Activated CD8-positive, alpha-beta memory T cell treated with anti-CD3 and anti-CD28 coated beads for 4 hours (primary cell): ENCODE measurements at places on chromosomes 4 and X.
A peak's percentile ranks its signal among the peaks of the same experiment; 100 is the strongest.

DNA sequence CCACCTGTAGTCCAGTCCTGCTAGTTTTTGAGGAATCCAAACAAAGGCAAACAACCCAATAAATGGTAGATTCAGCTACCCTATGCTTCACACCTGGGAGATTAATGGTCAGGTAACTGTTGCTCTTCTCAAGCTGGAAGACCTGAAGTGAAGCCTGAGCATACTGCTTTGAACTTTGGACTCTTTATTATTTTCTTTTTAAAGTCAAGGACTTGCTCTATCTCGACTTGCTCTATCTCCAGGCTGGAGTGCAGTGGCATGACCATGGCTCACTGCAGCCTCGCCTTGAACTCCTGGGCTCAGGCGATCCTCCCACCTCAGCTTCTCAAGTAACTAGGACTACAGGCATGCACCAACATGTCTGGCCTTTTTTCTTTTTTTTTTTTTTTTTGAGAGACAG lies 14.7 kb upstream of the KLHL13 start:
- no peak for DNase-seq

- no peak for DNase-seq
These were observed 40.2 kb downstream of the ACTRT1 start for GRCh38 chrX:128012015-128012414.

DNA sequence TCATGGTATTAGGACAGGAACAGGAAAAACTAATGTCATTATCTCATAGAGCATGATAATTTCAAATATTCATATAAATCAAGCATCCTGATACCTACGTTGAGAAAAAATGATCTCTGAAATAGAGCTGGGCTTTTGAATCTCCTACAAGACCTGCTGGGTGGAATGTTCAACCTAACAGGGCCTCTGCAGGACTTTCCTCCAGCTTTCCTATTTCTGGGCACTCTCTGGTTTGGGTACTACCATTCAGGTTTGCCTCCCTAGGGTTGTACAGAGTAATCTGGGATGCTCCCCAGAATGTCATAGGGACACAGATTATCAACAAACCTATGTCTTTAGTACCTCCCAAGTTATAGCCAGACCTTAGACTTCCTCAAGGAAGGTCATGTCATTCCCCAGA lies 108.9 kb downstream of the CDS1 start:
- no peak for DNase-seq

- DNase-seq: no peak
These were observed at the start of gene STBD1 for GRCh38 chr4:76305971-76306881. Gene STBD1 (plus strand): TSS chr4:76306733. CDS start chr4:76306770, 37 bp downstream.

- DNase-seq: no peak
These were observed 2.6 kb upstream of the GPC3 start for GRCh38 chrX:133988010-133988409.

DNA sequence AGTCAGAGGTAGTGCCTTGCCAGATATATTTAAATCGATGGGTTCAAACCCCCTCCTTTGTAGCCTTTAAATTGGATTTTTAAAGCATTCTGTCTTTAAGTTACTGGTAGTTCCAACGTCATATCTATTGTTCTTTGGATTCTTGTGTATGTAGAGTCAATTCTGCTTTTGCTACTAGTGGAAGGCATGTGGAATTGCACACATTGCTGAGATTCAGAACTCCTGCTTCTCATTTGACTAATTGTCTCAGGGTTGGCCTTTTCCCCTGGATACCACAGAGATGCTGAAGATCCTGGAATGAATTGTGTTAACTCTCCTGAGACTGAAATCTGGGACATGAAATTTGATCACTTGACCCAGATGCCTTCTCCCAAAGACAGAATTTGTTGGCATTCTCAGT lies 328.3 kb upstream of the RPS6KA3 start:
- no peak for DNase-seq

GRCh38 chr4:6693231-6694176 lies at the start of gene S100P:
Gene S100P (plus strand): TSS chr4:6693878. CDS start chr4:6693933, 55 bp downstream.
- no peak for DNase-seq

- DNase-seq: no peak
These were observed 8.7 kb upstream of the TBC1D9 start for GRCh38 chr4:140764785-140765392.

DNA sequence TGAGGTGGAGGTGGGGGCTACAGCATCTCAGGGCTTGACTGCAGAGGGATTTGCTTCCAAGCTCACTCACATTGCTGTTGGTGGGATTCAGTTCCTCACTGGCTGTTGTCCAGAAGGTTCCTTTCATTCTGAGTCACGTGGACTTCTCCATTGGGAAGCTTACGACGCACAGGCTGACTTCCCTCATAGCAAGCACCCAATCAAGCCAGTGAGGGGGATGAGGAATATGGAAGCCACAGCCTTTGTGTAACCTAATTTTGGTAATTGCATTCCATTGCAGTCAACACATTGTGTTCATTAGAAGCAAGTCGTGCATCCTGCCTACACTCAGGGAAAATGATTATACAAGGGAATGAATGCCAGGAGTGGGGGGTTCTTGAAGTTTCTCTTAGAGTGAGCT lies 32.7 kb upstream of the MXRA5 start:
- no peak for DNase-seq

GRCh38 chr4:168877511-168878491 lies 132.3 kb downstream of the CBR4 start:
- no peak for DNase-seq

- DNase-seq: peak; percentile 23
These were observed 1.9 kb downstream of the TACC3 start for GRCh38 chr4:1723131-1723801.

GRCh38 chr4:185383451-185383850 lies 12.3 kb downstream of the LRP2BP start:
- DNase-seq: no peak

DNA sequence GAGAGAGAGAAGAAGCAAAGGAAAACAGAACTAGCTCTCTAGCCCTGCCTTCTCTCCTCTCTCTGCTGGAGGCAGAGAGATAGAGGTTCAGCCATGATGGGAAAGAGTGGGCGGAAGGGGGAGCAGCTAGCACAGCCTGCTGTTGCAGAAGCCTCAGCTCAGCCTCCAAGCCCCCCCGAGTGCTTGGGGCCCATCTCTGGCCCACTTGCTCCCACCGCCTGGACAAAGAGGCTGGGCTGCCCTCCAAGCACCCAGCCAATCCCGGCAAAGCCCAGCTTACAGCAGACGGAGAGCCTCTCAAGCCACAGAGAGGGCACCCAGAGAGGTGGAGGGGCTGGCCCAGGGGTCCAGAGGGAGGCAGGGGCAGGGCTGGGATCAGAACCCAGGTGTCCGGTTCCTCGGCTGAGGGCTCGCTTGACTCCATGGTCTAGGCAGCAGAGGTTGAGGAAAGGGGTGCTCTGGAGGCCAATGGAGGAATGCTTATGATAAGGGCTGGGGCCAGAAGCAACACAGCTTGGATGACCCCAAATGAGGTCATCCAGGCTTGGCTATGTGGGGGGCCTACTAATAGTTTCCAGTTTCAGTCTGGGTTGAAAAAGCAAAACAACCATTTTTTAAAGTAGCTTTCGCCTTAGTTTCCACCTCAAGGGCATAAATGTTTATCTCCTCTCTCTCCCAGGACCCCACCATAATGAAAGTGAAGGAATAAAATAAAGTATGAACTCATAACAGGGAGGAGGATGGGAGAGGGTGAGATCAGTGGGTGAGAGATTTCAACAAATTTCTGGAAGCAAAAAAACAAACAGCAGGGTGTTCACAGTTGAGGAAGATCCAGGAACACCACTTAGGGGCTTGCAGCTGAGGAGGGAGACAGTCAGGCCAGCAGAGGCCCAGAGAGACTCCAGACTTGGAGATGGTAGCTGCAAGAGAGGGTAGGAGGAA lies 24.9 kb upstream of the IQSEC2 start:
- DNase-seq: no peak

GRCh38 chr4:69760455-69760854 lies at the start of gene SULT1B1:
Gene SULT1B1 (minus strand): TSS chr4:69760620. CDS start chr4:69755217, 5,403 bp downstream.
- DNase-seq: no peak

GRCh38 chrX:76148753-76149152 lies 24.1 kb upstream of the PBDC1 start:
- DNase-seq: no peak

- DNase-seq: no peak
These were observed 944 bp downstream of the FUNDC2 start for GRCh38 chrX:155027509-155028066.

DNA sequence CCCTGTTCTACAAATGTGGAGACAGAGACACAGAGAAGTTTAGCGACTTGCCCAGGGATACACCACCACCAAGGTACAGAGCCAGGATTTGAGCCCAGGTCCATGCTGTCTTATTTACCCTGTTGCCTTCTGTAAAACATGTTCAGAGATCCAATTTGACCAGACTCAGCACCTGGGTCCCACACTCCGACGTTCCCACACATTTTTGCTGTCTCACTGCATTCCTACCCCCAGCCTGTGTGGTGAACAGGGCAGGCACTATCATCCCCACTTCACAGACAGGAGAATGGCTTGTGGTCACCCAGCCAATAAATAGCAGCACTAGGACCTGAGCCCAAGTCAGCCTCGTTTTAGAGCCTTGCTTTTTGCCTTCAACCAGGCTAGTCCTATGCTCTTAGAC lies 102.8 kb downstream of the PJA1 start:
- DNase-seq: no peak

GRCh38 chrX:115560978-115561604 lies at the start of gene PLS3:
Gene PLS3 (plus strand): TSS chrX:115561174. CDS start chrX:115610251, 49,077 bp downstream.
- no peak for DNase-seq

GRCh38 chrX:108299101-108299591 lies 139.1 kb downstream of the COL4A6 start:
- no peak for DNase-seq

GRCh38 chrX:103540145-103540544 lies 20.9 kb upstream of the RAB40A start:
- no peak for DNase-seq

DNA sequence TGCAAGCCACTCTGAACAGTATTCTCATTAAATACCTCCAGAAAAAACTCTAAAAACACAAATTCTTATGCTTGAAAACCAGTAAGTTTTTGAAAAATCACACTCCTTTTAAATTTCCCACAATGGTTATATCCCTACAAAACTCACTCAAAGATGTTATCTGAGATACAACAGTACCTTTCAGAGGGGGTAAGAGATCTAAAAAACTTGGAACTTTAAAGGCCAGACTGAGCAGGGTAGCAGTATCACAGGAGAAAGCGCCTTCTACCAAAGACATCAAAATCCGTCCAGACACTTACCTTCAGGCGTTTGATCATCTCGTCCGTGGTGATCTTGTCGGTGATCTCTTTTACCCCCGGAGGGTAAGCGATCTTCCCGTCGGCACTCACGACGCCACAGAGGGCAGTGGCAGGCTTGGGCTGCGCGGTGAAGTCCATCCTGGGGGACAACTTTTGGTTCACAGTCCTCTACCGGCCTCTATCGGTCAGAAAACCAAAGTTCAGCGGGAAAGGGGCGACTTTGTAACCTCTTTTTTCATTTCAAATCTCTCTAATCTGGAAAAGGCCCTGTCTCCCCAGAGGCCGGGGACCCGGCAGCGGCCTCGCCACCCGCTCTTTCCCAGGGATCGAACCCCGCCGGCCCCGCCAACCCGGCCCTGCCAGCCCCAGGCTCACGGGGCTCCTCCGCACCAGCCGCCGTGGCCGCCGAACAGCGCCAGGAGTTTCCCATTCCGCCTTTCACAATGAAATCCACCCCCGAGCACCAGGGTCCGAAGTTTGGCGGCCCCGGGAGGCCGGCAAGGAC lies 1.4 kb downstream of the PDS5A start:
- peak; percentile 27 for DNase-seq

GRCh38 chr4:119261986-119262385 lies 49.5 kb downstream of the USP53 start:
- DNase-seq: no peak

DNA sequence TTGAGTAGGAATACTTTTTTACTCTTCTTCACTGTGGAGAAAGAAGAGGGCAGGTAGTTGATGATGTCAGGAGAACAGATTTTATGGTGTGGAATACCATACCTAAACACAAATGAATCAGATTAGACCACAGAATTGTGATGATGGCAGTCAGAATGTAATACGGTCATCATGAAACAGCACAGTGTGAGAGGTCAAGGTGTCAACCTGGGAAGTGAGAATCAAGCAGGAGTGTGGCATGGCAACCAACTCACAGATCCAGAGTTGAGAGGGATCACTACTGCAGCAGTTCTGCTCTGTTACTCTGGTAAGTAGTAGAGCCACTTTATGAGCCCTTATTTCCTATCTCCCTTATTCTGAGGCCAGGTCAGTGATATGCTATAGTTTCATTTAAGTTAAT lies 27.7 kb downstream of the METTL14 start:
- DNase-seq: no peak

DNA sequence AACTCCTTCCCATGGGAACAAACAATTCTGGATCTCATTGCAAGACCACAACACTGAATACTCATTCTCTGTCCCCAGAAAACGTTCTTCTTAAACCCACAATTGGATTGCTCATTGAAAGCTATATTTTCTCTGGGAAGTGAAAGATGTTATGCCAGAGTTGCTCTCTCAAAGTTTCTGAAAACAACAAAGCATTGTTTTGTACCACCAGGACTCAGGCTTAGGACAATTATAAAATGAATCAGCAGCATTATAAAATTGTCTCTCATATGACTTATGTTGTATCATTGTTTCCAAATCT lies 26.5 kb downstream of the TFDP3 start:
- no peak for DNase-seq

DNA sequence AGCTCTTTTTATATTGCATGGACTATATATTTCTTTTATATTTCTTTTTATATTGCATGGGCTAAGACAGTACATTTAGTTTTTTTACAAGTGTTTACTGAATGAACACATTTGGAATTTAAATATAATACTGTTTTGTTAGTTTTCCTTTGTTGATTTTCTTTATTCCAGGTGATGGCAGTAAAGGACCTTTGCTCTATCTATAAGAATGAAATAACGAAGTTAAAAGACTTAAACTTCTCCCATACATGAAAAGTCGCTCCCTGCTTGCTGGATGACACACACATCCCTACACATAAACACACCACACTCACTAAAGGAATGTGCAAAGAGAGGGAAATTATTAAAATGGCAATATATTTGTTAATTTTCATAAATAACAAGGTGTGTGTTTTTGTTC lies 102.5 kb upstream of the ANXA10 start:
- DNase-seq: no peak

DNA sequence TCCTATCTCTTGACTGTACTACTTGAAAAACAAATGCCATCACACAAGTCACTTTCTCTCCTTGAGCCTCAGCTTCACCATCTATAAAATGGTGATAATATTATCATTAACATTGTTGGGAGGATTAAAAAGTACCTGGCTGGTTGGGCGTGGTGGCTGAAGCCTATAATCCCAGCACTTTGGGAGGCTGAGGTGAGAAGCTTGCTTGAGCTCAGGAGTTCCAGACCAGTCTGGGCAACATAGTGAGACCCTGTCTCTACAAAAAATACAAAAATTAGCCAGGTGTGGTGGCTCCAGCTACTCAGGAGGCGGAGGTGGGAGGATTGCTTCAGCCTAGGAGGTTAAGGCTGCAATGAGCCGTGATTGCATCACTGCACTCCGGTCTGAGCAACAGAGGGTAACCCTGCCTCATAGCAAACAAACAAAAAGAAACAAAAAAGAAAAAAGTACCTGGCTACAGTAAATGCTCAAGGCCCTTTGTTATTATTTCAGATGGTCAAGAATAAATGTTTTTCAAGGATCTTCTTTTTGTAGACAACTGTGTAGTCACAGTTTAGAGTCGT lies 120.3 kb downstream of the CHRNA9 start:
- no peak for DNase-seq
